ENCODE measurements at places on chromosomes 7 and 10. TPM values are rescaled to one million over a fixed set of nuclear protein-coding genes. Genes with fewer than 3 reads are reported as not detected.

PLCE1 gene
- total RNA-seq, result 0.06 TPM

SCART1 gene
- total RNA-seq, result 0.82 TPM

NPTX2 gene
- total RNA-seq, result not detected

SDK1 gene
- 0.05 TPM for total RNA-seq

All from activated CD8-positive, alpha-beta memory T cell treated with anti-CD3 and anti-CD28 coated beads, Interleukin-2, amount 10 ng/mL, durations not matched to agents 7 days and 5 days (primary cell).